Hippocampal formation (tissue), 2 donors: ENCODE measurements at places on chromosomes 7 and 10.

DNA sequence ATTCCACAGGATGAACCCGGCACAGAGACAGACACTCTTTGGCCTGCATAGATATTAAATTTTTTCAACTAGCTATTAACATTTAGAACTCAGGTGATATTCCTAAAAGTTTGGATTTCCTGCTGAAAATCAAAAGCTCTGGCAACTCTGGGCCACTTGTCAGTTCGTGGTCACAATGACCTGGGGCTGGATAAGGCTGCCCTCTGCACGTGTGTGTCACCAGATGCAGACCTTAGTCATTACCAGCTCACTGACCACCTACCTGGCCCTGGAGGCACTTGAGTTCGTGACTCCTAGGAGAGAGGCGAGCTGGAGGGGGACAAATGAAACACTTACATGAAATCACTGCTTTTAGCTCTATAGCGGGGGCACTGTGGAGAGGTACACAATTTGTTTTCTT is 126.5 kb downstream of the HIPK2 start:
- DNase-seq, result no peak

GRCh38 chr7:95780665-95781064 is 8.3 kb downstream of the DYNC1I1 start:
- DNase-seq, result no peak

- DNase-seq, result no peak
Observed at GRCh38 chr7:137404660-137405317, 61.3 kb upstream of the PTN start.

DNA sequence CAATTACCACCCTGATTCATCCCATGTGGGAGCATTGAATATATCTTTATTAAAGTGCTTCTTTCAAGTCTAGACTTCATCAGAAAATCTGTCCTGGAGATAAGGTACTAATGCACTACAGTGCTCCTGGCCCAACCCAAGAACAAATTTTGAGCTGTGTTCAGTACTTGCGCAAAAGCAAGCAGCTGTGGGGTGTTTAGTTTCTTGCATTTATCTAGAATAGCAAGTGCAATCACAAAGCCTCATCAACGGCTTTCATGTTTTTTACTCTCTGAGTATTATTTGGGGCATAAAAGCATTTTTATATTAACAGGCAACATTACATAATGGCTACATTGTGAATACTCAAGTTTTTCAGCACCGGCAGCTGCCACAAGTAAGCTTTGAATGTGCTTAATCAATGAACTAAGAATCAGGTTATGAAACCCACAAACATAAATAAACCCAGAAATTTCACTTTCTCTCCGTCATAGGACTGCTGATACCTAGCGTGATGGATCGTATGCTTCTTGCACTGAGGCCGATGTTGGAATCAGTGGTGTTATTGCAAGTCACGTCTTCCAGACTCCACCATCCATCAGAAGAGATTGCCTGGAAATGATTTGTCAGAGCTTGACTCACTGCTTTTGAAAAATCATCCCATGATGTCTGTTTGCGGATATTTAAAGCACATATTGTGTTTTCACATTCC is 113.1 kb downstream of the CTTNBP2 start:
- DNase-seq, result peak; percentile 45

GRCh38 chr7:45106-46090 is 147.0 kb upstream of the FAM20C start:
- no peak for DNase-seq

DNA sequence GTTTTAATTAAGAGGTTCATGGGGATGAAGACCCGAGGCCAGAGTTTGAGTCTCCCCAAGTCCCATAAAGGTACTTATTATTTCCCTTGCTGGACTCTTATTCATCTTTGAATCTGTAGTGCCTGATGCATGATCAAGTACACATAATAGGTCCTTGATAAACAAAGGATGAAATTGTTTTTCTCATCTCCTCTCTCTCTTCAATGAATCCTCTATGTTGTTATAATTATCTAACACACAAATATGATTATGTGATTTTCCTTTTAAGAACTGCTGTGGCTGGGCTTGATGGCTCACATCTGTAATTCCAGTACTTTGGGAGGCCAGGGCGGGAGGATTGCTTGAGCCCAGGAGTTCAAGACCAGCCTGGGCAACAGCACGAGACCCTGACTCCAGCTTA is 117.7 kb downstream of the BAMBI start:
- DNase-seq, result no peak

- no peak for DNase-seq
Observed at GRCh38 chr10:109780997-109781396, 142.3 kb downstream of the XPNPEP1 start.

DNA sequence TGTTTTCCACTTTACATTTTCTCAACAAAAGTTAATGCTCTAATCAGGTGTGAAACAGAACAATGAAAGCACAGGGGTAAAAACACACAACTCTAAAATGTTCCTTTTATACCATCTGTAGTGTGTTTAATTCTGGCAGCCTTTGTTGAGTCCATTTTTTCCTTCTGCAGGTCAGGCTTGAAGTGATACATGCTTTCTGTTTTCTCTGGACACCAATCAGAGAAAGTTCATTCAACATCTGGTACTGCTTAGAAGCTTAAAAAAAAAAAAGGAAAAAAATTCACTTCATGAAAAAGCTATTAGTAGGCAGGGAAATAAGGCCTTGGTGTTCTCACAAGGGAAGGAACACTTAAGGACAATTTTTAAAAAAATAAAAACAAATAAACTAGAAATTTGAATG is 231.3 kb upstream of the RHOBTB1 start:
- DNase-seq, result no peak
